ENCODE measurements at places on chromosomes 6 and 20. TPM values are rescaled to one million over a fixed set of nuclear protein-coding genes. Genes with fewer than 3 reads are reported as not detected.

DNA sequence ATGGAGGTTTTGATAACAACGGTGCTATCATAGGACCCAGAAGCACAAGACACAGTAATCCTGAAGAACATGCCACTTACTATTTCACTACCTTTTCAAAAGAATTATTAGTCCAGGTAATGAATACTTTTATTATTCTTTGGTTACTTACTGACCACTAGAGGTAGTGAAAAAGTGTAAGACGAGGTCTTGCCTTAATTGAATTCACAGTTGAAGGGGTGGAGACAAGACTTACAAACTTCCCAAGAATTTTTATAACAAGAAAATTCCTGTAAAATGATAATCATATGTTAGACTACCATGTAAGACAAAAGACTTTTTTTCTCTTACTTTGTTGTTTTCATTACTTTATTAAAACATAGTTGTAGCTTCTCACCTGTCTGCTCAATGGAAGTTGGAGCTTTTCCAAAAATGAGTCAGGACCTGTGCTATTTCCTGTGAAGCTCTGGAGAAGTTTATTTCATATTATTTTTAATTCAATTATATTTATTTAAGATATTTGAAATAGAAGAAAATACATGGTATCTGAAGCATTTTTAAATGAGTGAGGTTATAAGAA lies 52.4 kb downstream of the DOP1A start:
- DNase-seq = no peak

DNA sequence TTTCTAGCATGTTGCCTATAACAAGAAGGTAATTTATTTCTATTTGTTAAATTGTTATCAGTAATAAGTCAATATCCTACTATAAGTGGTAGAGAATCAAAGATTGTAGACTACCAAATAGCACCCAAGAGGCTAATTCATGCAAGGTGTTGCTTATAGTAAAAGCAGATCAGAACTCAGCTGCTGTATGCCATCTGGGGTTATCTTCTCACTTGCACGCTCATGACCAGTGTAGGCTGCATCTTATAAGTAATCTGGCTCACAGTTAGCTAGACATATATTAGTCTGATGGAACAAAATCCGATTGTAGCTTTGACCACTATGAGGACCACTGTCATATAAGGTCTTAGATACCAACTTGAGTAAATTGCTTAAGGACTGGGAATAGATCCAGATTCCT lies 17.0 kb downstream of the TOP1 start:
- no peak for DNase-seq

Gene KCNQ2
- total RNA-seq = 2.9 TPM

GRCh38 chr20:62346398-62347150 lies 20.5 kb downstream of the LAMA5 start:
- no peak for DNase-seq

GRCh38 chr6:81769824-81770223 lies 17.3 kb upstream of the TENT5A start:
- DNase-seq = no peak

Gene SYCP2L
- total RNA-seq = 2.6 TPM

- peak; percentile 46 for DNase-seq
These were observed 59.6 kb downstream of the RAB44 start for GRCh38 chr6:36757206-36757605.

Gene SLC17A4
- total RNA-seq = not detected

DNA sequence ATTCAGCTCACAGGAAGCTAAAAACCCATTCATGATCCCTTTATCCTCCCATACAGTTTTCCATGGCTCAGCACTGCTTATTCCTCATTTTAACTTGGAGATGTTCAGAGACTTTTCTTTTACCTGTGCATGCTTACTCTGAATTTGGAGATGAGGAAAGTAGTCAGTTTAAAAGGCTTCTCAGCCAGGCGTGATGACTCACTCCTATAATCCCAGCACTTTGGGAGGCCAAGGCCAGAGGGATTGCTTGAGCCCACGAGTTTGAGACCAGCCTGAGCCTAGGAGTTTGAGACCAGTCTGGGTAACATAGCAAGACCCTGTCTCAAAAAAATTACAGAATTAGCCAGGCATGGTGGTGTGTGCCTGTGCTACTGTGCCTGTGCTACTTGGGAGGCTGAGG lies 30.3 kb upstream of the TMEM217 start:
- no peak for DNase-seq

DNA sequence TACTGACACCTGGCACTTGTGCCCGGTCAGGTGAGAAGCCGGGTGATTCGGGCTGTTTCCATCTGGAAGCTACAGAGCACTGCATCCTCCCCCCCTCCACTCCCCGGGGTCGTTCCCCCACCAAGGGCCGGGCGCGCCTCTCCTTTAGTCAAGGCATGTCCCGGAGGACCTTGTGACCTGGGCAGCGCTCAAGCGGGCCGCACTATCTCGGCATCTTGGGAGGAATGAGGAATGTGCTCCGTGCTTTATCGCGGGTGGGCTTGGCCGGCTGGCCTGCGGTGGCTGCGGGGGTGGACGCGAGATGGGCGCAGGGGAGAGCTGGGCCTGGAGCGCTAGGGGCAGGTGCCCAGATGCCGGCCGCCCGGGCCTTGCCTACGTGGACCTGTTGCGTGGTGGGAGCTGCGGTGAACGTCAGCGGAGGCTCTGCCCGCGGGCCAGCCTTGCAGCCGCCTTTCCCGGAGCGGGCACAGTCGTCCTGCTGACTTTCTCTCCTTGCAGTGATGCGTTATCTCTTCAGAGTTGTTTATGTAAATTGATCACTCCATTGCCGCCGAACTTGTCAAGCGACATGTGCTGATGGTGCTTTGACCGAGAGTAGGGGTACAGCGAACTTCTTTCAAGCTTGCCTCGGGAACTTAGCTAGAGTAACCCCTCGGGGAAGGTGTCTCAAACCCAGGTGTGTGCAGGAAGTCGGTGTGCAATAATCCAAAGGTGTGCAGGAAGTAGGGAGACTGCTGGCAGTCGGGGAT lies 1.1 kb downstream of the LRRC1 start:
- peak; percentile 26 for DNase-seq

GRCh38 chr6:140281236-140281635 lies 906.8 kb upstream of the CITED2 start:
- DNase-seq = no peak

DNA sequence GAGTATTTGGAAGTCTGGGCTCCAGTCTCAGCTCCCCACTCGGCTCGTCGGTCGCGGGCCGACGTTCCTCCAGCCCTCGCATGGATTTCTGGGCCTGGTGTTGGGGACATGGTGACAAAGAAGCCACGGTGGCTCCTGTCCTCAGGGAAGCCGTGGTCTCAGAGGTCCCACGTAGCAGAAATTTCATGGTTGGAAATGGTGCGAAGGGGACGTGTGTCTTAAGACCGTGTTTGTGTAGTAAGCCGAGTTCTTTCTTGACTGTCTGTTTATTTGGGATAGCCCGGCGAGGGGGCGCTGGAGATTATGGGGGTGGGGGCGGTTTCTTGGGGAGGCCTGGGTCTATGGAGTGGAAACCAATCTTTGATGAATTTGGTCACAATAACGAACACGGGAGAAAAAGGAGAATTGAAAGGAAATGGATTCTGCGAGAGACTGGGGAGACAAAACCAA lies 23.5 kb upstream of the MAP3K7 start:
- peak; percentile 54 for DNase-seq

Gene KIFC1
- 10.5 TPM for total RNA-seq

DNA sequence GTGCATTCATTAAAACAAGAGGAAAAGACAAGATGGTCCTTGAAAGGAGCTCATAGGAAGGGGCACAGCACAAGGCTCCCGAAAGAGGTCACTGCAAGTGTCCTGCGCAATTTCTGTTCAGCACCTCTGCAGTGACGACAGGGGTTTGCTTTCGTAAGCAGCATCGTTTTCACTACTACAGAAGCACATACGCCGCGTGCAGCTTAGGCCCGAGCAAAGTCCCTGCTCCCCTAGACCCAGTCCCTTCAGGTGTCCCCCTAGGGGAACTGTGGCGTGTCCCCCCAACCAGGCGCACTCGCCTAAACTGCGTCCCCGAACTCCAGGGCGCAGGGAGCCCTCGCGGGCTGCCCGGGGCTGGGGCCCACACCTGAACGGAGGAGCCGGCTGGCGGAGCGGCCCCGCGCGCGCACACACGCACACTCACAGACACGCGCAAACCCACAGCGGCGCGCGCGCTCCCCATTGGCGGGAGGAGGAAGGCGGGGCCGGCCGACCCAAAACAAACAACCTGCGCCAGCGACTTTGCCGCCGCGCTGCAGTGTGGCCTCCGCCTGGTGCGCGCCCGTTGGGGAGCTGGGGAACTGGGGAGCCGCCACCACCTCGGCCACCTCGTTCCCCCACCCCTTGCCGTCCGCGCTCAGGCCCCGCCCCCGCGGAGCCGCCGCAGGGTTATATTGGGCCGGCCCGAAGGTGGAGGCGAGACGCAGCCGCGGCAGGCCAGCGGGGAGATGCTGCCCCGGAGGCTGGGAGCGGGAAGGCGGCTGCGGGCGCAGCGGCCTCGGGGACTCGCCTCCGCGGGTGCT lies at the start of gene FOXQ1:
FOXQ1 (plus strand) TSS at position 699 of the 803 bp plus-strand sequence. CDS start 607 bp downstream, outside the sequence.
- DNase-seq = peak; percentile 43

DNA sequence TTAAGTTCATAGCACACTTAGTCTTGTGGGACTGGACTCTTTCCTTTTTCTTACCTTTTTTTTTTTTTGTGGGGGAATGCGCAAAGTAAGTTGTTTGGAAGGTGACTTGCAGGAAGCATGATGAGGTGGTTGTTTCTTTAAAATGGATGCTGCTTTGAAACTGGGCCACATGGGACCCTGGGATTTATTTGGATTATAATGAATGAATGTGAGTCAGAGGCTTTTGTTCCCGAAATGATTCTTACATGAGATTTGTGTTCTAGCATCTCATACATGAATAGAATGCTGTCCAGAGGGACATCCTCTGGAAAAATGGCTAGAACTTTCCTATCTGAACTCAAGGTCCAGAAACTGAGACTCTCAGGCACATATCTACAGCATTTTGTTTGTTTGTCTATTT lies 236.6 kb upstream of the RNF24 start:
- no peak for DNase-seq

GRCh38 chr6:15431762-15432483 lies 186.1 kb downstream of the JARID2 start:
- DNase-seq = no peak

DNA sequence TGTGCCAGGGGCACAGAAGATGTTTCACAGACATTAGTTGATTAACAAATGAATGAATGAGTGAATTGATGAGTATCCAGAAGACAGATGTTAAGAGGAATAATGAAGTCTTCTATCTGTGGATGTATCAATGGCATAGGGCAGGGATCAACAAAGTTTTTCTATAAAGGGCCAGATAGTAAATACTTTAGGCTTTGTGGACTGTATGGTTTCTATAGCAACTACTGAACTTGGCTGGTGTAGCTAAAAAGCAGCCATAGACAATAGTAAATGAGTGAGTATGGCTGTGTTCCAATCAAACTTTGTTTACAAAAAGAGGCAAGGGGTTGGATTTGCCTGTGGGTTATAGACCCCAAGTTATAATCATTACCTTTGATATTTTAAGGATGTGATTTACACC lies 144.0 kb downstream of the PRL start:
- DNase-seq = peak; percentile 51

- no peak for DNase-seq
These were observed 4.3 kb downstream of the MEI4 start for GRCh38 chr6:77656999-77657764.

- DNase-seq = no peak
These were observed 59.6 kb downstream of the NCOA7 start for GRCh38 chr6:125850361-125850760.

DNA sequence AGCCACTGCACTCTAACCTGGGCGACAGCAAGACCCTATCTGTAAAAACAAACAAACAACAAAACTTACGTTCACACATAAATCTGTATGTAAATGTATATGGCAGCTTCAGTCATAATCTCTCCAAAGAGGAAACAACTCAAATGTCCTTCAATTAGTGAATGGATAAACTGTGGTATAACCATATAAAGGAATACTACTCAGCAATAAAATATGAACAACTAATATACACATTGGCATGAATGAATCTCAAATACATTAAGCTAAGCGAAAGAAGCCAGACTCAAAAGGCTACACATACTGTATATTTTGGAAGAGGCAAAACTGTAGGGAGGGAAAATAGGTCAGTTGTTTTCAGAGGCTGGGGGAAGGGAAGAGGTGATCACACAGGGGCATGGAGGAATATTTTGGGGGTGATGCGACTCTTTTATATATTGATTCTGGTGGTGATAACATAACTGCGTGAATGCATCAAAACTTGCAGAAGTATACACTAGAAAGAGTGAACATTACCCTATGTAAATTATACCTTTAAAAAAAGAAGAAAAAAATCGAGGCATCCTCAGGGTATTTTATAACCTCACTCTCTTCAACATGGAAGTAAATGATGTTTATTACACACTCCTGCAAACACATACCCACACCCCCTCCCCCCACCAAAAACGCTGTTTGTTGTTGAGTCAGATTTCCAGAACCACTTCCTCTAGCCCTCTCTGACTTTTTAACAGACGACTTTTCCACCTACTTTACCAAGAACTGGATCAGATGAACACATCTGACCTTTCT lies 115.2 kb upstream of the RNF24 start:
- DNase-seq = no peak

DNA sequence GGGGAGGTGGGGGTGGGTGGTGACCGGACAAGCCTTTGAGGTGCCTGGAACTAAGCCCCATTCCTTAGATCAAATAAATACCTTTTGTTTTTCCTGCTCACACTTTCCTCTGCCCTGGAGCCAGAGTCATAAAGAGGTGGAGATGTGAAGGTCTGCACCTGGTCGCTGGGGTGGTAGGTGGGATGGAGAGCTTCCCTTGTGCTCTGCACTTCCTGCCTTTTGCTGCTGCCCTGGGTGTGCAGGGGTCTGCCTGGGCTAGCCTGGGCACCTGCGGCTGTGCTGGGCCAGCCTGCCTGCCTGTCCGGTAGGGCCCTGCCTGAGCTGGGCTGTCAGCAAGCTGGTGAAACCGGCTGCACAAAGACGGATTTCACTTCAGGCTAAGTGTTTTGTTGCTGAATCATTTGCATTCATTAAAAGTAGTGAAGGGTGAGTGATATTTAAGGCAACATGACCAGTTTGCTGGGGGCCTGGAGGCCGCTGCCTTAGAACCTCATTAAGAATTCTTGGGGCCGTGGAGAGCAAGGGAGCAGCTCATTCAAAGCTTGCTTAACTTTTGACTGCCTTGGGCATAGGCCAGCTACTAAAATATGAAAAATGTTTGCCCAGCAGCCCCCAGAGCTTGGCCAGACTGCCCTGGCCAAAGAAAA lies 20.5 kb downstream of the PTK7 start:
- DNase-seq = peak; percentile 22

DNA sequence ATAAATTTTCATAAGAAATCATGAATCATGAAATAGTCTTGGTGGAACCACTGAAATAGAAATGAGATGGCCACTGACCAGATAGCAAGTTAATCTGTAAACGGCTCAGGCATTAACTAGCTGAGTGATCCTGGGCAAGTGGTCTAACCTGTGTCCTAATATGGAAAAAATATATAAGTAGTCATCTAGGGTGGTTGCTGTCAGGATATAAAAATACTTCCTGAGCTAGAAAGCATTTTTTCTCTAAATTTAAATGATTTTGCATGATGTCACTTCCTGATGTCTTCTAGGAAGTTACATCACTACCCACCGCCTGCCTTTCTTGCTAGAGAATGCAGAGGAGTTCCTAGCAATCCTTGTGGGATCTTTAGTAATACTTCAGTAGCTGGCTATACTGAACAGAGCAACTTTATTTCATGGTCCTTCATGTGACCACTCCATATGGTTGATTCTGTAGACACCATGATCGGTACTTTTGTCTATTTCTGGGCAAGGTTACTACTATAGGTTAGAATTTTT lies 228.1 kb upstream of the CEP162 start:
- no peak for DNase-seq

Gene CLDN20
- not detected for total RNA-seq

Gene MKKS
- 11.9 TPM for total RNA-seq

Gene WFDC10B
- total RNA-seq = not detected

Data from muscle of leg (tissue), 16 donors.